ENCODE measurements at places on chromosomes 3 and 15. TPM values are rescaled to one million over a fixed set of nuclear protein-coding genes. Genes with fewer than 3 reads are reported as not detected.

The HMG20A gene
- 42.5 TPM for total RNA-seq

The STAB1 gene
- 3.9 TPM for total RNA-seq

The CLDN16 gene
- not detected for total RNA-seq

The KBTBD8 gene
- total RNA-seq: 7.7 TPM

The ATP13A5 gene
- not detected for total RNA-seq

The CP gene
- total RNA-seq: 0.75 TPM

The LACTB gene
- total RNA-seq: 8.4 TPM

The SLC24A1 gene
- 8.2 TPM for total RNA-seq

The NANOGP8 gene
- not detected for total RNA-seq

The CCR2 gene
- total RNA-seq: not detected

The DNAJC17 gene
- total RNA-seq: 31.2 TPM

The FBXL2 gene
- 1.6 TPM for total RNA-seq

The AMOTL2 gene
- total RNA-seq: 0.31 TPM

The IDH3A gene
- 131 TPM for total RNA-seq

The HRH1 gene
- total RNA-seq: 0.04 TPM

The RFTN1 gene
- total RNA-seq: 0.29 TPM

The PIGZ gene
- 1.0 TPM for total RNA-seq

The SPTBN5 gene
- 0.02 TPM for total RNA-seq

The SV2B gene
- total RNA-seq: 0.18 TPM

The AGTR1 gene
- 0.07 TPM for total RNA-seq

The U2SURP gene
- total RNA-seq: 199 TPM

The SLC6A1 gene
- total RNA-seq: not detected

The RETNLB gene
- not detected for total RNA-seq

The ITIH1 gene
- 0.31 TPM for total RNA-seq

The NEK10 gene
- total RNA-seq: not detected

The ACVR2B gene
- 20.5 TPM for total RNA-seq

The SLC38A3 gene
- total RNA-seq: 0.27 TPM

The DMXL2 gene
- total RNA-seq: 27.2 TPM

The MORC1 gene
- total RNA-seq: 0.31 TPM

The SLC2A2 gene
- total RNA-seq: 0.18 TPM

The PSTPIP1 gene
- not detected for total RNA-seq

The AP3S2 gene
- total RNA-seq: 25.0 TPM

The HYAL1 gene
- total RNA-seq: 8.4 TPM
